ENCODE measurements at places on chromosomes 7 and 10.

DNA sequence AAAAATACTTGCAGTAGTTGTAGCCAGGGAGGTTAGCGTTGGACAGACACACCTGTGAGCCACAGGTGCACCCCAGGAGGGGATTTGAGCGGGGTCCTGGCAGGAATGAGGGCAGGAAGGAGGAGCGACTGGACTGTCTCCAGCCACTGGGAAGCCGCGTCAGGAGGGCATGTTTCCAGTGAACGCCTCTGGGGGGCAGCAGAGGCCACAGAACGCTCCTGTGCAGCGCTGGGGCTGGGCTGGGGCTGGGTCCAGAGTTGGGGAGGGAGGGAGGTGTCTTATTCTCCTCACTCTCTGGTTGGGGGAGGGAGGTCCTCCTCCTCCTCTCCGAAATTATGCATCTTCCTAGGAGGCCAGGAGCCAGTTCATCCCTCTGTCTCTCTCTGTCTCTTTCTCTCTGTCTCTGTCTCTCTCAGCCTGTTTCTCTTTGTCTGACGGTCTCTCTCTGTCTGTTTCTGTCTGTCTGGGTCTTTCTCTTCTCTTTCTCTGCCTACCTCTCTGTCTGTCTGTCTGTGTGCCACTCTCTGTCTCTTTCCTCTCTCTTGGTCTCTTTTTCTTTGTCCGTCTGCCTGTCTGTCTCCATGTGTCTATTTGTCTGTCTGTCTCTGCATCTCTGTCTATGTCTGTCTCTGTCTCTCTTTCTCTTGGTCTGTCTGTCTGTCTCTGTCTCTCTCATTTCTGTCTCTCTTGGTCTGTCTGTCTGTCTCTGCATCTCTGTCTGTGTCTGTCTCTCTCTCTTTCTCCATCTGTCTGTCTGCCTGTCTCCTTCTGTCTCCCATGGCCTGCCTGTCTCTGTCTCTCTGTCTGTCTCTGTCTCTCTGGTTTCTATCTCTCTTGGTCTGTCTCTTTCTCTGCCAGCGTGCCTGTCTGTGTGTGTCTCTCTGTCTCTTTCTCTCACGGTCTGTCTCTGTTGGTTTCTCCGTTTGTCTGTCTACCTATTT is 9.9 kb upstream of the PSMG3 start:
- DNase-seq: peak; percentile 82

DNA sequence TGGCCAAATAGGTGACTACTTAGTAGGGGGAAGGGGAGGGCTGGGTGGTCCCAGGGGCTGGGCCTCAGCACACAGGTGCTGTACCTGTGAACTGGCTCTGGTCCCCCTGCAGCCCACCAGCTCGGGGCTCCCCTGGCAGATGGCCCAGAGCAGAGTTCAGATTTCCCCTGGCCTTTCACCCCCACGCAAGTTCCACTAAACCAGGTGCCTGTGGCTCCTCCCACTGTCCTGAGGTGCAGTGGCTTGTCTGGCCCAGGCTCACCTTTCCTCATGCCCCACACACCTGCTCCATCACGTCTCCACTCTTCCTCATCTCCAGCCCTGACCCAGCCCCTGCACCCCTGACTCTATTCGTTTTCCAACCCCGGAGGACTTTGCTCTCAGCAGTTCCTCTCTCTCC is 47.3 kb upstream of the OPALIN start:
- no peak for DNase-seq

DNA sequence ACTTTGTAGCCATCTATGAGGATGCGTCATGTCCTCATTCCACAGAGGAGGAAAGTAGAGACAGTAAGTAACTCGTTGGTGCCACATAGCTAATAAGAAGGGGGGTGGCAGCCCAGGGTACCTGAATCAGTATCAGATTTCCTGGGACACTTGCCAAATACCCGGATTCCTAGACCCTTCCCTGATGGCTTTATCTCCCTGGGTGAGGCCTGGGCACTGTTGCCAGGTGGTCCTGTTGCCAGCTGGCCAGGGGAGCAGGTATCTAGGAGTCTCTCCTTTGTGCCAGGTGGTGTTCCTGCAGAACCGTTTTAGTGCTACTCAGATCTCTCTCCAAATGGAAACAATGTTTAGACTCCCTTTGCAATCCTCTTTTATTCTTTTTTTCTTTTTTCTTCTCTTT is 12.7 kb downstream of the SLC29A3 start:
- no peak for DNase-seq

GRCh38 chr10:14712991-14713424 is 61.7 kb downstream of the FAM107B start:
- DNase-seq: no peak

- DNase-seq: peak; percentile 17
These were observed 25.1 kb downstream of the FAM13C start for GRCh38 chr10:59337201-59337652.

- no peak for DNase-seq
These were observed 264.5 kb upstream of the NEBL start for GRCh38 chr10:21161647-21162046.

DNA sequence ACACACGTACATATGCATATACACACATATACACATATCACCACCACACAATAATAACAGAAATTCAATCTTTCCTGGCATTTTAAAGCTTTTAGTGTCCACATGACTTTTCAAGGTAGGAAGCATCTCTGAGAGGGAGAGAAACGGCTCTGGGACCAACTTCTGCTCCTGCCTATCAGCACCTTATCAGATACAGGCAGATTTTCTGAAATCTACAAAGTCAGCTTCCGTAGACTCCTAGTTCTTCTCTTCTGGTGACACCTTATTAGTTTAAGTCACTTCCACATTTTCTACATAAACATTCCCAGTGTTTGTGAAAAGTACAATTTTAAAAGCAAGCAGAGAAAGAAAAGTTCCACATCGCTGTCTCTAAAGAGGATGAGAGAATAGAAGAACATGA is 74.5 kb downstream of the ZNF22 start:
- no peak for DNase-seq

DNA sequence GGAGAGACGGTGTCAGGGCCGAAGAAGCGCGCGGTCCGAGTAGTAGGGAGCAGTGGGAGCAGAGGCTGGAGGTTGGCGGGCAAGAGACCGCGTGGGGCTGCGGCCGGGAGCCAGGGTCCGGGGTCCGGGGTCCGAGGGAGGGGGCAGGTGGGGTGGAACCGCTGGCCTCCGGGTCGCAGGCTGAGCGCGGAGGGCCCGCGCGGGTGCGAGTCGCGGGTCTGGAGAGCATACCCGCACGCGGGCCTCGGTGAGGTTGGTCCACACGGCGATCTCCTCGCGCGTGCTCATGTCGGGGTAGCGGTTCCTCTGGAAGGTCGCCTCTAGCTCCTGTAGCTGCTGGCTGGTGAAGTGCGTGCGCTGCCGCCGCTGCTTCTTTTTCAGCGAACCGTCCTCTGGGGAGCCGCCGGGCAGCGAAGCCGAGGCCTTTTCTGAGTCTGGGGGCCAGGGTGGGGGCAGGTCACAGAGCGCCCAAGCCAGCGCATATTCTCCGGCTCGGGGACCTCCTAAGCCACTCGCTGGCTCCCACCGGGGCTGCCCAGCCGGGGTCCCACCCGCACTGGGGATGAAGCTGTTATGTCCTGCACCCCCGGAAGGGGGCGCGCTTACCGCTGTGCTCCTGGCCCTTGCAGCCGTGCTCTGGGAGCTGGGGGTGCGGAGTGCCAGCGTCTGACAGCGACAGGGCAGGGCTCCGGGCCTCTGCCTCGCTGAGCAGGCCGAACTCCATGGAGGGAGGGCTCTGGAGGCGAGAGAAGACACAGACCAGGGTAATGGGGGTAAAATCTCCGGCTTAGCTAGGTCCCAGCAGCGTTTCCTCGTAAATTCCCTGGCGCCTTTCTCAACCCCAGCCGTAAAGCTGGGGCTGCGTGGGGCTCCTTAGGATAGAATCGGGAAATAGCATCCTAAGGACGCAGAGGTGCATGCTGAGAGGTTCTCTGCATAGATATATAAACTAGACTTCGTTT is 5.5 kb downstream of the ELOVL3 start:
- DNase-seq: peak; percentile 55

DNA sequence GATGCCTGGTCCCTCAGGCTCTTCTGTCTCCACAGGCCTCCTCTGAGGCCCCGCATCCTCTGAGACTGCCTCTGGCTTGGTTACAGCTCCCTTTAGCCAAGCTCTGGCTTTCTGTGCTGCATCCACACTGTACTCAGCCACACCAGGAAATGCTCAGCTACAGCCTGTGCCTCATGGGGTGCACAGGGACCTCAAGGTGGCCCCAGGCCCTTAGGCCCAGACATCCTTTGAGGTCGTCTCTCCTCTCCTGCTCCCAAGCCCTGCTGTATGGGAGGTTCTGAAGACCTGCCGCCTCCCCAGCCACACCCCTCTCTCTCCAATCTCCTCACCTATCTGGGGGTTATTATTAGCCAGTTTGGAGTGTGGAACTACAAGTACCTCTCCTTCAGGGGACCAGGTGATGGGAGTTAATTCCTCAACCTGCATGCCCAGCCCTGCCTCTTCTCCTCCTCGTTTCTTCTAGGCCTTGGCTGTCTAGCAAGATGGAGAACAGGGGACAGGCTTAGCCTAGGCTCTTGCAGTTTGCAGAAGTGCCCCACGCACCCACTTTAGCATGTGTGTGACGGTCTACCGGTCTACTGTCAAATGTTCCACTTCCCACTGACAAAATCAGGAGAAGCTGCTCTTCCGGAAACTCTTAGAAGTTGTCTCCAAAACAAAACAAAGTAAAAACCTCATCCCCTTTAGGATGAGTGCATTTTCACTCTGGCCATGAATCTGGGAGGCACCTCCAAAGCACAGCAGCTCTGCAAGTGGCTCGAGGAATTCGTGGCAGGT is 64.0 kb upstream of the WAC start:
- DNase-seq: no peak

GRCh38 chr7:67788669-67789068 is 792.0 kb downstream of the TYW1 start:
- DNase-seq: no peak

DNA sequence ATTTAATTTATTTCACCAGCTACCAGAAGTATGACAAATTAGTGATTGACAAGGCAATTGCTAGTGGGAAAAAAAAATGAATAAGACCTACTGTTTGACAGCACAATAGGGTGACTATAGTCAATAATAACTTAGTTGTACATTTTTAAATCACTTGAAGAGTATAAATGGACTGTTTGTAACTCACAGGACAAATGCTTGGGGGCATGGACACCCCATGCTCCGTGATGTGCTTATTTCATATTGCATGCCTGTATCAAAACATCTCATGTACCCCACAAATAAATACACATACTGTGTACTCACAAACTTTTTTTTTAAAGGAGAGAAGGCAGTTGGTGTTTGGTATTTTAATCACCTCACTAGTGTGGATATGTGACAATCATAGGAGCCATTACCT is 181.1 kb downstream of the CACNB2 start:
- no peak for DNase-seq

DNA sequence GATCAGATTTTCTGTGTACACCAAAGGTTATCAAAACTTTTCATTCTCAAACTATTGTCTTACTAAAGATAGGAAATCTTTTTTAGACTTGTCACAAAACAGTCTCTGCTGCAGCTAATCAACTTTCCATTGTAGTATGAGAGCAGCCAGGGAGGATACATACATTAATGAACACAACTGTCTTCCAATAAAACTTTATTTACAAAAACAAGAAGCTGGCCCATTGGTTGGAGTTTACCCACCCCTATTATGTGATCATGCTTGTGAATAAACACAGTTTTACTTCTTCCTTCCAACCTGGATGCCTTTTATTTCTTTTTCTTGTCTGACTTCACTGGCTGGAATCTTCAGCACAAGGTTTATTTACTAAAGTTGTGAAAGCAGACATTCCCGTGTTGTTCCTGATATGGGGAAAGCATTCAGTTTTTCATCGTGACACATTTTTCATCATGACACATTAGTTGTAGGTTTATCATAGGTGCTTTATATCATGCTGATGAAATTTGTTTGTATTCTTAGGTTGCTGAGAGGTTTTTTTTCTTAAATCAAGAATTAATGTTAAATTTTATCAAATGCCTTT is 98.5 kb upstream of the CDK13 start:
- DNase-seq: no peak

DNA sequence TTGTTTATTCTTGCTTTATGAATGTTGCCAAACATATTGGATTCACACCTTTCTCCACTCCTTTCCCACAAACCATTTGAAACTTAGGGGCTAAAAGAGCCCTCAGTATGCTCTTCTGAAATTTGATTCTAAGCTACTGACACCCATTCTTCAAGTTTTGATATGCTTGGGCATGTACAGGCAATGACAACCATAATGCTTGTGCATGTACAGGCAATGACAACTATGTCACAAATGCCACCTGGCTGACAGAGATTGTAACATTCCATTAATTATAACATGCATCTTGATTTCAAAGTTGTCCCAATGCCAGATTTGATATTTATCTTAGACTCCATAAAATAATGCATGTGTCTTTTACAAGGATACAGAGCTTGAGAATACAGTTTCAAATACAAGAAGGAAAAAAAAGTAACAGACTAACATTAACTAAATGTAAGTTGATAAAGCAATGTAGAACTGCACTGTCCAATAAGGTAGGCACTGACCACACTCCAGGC is 17.5 kb upstream of the CDK1 start:
- no peak for DNase-seq

- DNase-seq: no peak
These were observed 983.4 kb downstream of the CCSER2 start for GRCh38 chr10:85311613-85312337.

DNA sequence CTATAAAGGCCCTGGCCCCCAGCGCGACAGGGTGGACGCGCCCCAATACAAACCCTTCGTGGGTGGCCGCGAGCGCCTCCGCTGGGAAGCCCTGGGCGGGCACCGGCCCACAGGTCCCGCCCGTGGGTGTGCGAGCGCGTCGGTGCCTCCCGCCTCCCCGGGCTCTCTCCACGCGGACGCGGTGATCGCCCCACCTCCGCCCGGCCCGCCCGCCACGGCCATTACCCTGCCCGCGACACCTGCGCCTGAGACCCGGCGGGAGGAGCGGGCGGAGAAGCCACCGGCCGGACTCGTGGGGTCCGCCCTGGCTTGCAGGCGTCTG is 81.2 kb downstream of the PAX2 start:
- no peak for DNase-seq

GRCh38 chr10:58054881-58055280 is 212.8 kb downstream of the IPMK start:
- DNase-seq: no peak

DNA sequence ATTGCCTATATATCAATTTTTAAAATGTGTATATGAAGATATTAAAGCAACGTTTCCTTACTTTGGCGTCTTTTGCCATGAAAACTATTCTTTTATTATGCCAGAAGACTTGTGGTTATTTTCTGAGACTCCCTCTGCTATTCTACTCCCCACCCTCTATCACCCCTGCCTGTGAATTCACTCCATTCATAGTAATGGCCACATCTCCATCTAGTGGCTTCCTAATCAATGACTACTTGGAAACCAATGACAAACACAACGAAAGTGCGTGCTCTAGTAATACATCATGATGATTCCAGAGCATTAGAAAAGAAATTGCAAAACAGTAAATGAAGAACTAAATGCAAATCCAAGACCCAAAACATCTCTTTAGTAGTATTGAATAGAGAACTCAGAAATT is 186.7 kb upstream of the HGF start:
- peak; percentile 6 for DNase-seq

Data from hepatic stellate cell (primary cell).